Posterior vena cava (tissue), 2 donors: ENCODE measurements at places on chromosomes 12 and 14. TPM values are rescaled to one million over a fixed set of nuclear protein-coding genes. Genes with fewer than 3 reads are reported as not detected.

The DHRS2 gene
- not detected for total RNA-seq

DNA sequence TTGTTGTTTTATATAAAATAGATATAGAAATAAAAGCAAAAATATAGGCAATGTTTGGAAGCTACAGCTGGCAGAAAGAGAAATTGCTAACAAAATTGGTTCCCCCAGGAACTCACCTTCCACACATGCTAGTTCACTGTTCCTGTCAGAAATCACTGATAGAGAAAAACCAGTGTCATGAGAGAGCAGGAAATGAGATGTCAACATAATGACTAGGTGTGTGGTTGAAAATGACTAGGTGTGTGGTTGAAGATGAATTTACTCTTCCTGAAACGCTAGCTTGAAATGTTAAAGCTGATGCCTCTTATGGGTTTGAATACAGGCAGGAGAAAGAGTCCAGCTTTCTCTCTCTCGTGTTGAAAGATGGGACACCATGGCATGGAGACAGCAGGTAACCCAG, 216.3 kb downstream of the C12orf42 start:
- DNase-seq, result no peak

The ITPK1 gene
- 68.6 TPM for total RNA-seq

DNA sequence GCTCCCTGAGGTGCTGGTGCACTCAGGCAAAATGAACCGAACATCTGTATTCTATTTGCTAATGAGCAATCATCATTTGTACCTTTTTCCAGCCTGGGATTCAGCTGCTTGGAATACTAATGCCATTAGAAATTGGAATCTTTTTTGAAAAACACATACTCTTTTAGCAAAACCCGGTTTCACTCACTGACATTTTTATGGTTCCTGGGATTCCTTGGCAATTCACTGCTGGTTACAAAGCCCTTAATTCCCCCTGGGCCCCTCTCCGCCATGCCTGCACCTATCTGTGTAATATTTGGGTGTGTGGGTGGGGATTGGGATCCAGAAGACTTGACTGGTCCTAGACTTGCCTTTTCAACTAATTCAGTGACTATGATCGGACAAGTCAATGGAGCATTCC, 199.1 kb downstream of the FOXN3 start:
- DNase-seq, result no peak

GRCh38 chr14:99791476-99792209, 1.6 kb upstream of the EML1 start:
- DNase-seq, result no peak

DNA sequence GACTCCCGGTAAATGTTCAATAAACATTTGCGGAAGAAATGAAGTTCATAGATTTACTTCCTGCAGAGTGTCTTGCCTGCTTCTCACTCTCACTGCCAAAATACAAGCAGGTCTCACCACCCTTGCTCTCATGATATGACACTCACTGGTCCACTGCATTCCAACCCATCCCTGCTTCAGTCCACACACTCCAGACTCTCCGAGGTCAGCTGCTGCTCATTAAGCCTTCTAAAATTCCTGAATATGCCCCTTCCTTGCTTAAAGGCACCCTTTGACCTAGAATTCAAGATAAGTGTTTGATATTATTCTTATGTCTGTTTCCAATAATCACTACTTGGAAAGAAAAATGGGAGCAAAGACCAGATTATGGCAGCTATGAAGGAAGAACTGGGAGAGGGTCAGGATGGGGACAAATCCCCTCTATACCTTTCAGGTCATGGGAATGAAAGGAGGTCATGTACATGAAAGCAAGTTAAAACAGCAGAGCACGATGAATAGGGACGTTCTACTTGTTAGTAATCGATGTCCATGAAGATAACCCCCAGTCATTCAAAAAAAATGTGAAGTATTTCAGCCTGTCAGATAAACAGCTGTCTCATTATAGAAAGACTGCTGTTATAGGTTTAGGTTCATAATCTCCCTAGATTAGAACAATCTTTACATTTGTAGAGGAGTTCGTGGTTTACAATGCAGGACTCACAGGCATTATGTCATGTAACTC, 10.5 kb upstream of the NID2 start:
- DNase-seq, result no peak

- DNase-seq, result peak; percentile 80
Measured at GRCh38 chr14:98952593-98953350, 319.2 kb downstream of the BCL11B start.

- no peak for DNase-seq
Measured at GRCh38 chr12:5889381-5890047, 55.5 kb downstream of the ANO2 start.

The RDH16 gene
- total RNA-seq, result 0.19 TPM

- DNase-seq, result no peak
Measured at GRCh38 chr14:87457720-87458119, 535.3 kb downstream of the GALC start.

The CD163L1 gene
- 7.7 TPM for total RNA-seq

The TCL1A gene
- not detected for total RNA-seq

DNA sequence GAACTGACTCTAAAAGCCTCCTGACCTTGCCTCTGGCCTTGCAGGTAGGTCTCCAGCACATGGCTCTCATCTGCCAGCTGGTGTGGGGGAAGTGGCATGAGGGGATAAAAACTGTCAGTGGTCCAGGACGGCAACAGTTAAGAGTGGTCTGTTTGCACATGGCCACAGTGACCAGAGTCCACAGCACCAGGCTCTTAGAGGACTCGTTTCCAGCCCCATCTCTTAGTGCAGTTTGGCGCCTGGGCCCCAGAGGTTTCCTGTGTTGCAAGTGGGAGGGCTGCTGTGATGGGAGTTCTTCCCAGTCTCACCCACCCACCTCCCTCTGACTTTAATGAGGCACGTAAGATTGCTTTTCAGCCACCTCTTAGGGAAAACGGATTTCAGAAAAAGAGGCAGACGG, 37.0 kb downstream of the APPL2 start:
- DNase-seq, result no peak

The PHLDA1 gene
- total RNA-seq, result 14.6 TPM

The LMO3 gene
- 74.1 TPM for total RNA-seq

The SUOX gene
- 15.9 TPM for total RNA-seq

- no peak for DNase-seq
Measured at GRCh38 chr12:42809226-42809625, 219.7 kb upstream of the PRICKLE1 start.

DNA sequence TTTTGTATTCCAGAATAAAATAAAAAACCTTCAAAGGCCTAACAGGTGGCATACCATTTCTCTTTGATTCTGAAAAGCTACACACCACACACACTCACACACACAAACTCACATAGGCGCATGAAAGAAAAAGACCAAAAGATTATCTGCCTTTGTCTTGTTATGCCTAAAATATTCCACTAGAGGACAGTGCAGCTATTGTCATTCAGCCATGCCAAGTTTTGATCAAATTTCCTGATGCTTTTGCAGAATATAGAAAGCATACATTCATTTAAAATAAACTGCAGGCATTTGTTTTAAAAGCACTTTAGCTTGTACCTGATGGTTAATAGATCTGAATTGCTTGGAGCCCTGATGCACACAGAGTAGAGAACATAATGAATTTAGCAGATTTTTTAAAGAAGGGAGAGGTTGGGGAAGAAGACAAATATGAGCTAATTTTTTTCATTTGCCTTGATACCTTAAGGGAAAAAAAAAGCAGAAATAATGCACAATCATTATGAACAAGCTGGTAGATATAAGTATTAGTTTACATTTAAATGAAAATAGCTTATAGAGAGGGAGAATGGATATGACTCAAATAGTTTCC, 1766.9 kb upstream of the SEL1L start:
- no peak for DNase-seq

The TROAP gene
- total RNA-seq, result 0.60 TPM

GRCh38 chr14:95527387-95528002, 7.4 kb upstream of the GLRX5 start:
- DNase-seq, result no peak

- DNase-seq, result no peak
Measured at GRCh38 chr12:9708853-9709252, 24.0 kb downstream of the CLECL1 start.

The GAS2L3 gene
- total RNA-seq, result 9.5 TPM

- DNase-seq, result no peak
Measured at GRCh38 chr12:48794870-48795269, 6.0 kb upstream of the ADCY6 start.

DNA sequence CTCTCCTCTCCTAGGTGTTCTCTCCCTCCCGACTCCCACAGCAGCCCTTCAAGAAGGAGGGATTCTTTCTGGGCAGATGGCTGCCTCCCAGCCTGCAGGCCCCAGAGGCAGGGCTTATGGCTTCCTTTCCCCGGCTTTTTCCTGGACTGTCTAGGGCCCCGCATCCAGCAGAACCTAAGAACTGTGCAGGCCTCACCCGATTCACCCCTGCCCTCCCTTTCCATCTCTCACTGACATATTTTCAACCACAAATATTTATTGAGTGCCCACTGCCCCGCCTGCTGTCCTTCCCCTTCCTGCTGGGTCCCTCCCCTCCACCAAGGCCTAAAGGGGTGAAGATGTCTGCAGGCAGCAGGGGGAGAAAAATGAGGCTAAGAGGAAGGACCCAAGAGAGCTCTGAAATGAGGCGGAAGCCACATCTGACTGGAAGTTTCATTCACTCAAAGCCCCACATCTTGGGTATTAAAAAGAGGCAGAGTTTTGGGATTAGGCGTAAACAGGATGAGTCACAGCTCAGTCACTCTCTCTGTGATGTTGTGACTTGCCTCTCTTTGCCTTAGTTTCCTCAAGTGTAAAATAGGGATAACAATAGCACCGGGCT, 2.9 kb downstream of the SCNN1A start:
- DNase-seq, result no peak

- DNase-seq, result no peak
Measured at GRCh38 chr14:51865953-51866747, 5.7 kb downstream of the GNG2 start.

DNA sequence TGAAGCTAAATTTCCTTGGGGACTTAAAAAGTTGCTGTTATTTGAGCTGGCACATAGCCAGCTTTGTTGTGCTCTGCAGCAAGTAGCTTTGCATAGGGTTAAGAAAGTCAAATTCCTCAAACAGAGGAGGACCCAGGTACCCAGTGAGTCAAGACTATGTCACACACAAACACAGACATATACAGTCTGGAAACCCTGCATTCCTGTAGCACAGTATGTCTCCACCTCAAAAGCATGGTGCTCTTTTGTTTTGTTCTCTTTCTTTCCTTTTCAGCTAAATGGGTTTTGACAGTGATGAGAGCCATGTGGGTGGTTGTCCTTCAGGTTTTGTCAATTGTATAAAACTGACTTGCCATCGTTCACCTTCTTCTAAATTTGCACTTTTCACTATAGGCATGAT, 179.6 kb upstream of the DIO2 start:
- DNase-seq, result no peak

- no peak for DNase-seq
Measured at GRCh38 chr12:116236976-116237375, 40.5 kb downstream of the MED13L start.

GRCh38 chr12:124456652-124457152, 110.7 kb downstream of the NCOR2 start:
- no peak for DNase-seq

GRCh38 chr14:22524784-22525161, 64.3 kb downstream of the DAD1 start:
- DNase-seq, result no peak

The SERPINA10 gene
- total RNA-seq, result not detected

- DNase-seq, result no peak
Measured at GRCh38 chr14:98144964-98145363, 1127.0 kb downstream of the BCL11B start.

DNA sequence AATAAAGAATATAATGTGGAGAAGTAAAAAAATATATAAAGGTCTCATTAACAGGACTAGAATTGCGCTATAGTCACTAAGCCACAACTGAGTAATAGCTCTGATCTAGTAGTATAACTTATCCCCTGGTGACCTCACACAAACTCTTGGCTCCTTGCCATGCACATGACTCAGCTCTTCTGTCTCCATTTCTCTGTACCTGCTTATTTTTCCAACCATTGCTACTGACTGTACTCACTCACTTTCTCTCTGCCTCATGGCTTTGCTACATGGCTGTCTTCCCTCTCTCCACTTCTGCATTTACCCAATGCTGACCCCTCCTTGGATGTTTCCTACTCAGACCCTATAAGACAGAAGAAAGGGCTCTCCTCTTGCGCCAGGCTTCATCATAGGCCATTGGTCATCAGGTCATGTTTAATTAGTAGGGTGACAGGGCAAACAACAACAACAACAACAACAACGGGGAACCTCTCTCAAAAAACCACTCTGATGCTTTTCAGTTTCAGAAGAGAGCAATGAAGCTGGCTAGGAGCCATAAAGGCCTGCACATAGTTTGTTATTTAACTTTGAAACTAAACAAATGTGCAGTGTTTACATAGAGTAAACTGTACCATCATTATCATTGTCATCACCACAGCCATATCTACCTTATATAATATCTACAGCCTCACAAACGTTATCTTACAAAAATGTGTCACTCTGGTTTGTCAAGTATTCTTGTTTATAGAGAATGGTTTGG, 25.6 kb upstream of the KRAS start:
- no peak for DNase-seq

The HRK gene
- total RNA-seq, result not detected

DNA sequence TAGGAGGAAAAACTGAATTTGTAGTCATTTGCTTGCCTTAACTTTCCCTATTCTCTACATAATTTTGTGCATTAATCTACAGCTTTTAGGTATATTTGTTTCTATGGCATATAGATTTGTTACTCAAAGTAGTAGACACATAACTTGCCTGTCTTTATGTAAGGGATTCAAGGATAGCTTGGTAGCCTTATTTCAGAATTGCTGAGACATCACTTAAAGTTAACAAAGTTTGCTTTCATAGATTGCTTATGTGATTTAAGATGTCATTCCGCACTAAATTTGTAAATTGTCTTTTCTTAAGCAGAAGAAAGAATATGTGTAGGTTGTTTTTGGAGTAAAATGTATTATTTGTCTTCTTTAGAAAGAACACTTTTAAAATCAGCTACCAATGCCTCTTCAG, 477.7 kb upstream of the NOVA1 start:
- DNase-seq, result no peak

The SPRING1 gene
- total RNA-seq, result 18.1 TPM

The DNAI7 gene
- total RNA-seq, result 1.1 TPM

The MYO1H gene
- not detected for total RNA-seq

The CLEC1B gene
- not detected for total RNA-seq

GRCh38 chr14:49460662-49461061, 125.5 kb downstream of the RPS29 start:
- no peak for DNase-seq

- peak; percentile 63 for DNase-seq
Measured at GRCh38 chr12:227923-228845, 14.2 kb upstream of the SLC6A12 start.

GRCh38 chr14:22980672-22981089, 1.7 kb downstream of the AJUBA start:
- DNase-seq, result no peak

The PRH2 gene
- total RNA-seq, result not detected

- no peak for DNase-seq
Measured at GRCh38 chr12:46609273-46609623, 216.5 kb downstream of the SLC38A4 start.
